ENCODE measurements at places on chromosomes 6 and 20.
A peak's percentile ranks its signal among the peaks of the same experiment; 100 is the strongest.

DNA sequence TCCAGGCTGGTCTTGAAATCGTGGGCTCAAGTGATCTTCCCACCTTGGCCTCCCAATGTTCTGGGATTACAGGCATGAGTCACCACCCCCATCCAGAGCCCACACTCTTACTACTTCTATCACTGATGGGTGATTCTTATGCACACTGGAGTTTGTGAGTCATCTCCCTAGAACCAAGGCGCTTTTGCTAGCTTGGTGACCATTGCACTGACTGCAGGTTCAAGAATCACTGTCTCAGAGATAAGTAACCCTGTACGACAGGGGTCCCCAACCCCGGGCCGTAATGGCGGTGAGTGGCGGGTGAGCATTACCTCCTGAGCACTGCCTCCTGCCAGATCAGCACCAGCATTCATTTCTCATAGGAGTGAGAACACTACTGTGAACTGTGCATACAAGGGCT is 118.8 kb downstream of the MAP3K7 start:
- DNase-seq = peak; percentile 79

GRCh38 chr6:64732888-64733287 is 974.1 kb downstream of the EYS start:
- peak; percentile 45 for DNase-seq

- DNase-seq = no peak
These were observed 33.4 kb upstream of the SRPK1 start for GRCh38 chr6:35954333-35954732.

DNA sequence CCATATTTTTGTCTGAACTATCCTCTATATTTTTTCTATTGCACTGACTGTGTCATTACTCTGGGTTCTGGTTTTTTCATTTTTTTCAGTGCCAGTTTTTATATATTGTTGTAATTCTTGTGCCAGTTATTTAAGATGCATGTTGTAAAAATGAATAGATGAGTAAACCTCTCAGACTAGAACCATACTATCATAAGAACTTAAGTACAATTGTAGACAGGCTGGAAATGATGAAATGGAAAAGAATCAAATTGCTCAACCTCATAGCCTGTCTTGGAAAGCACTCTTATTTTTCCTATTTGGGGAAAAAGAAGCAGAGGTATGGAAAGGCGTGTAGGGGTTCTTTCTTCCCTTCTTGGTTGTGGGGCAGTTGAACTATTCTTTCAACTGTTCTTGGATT is 30.2 kb downstream of the PANK2 start:
- peak; percentile 77 for DNase-seq

DNA sequence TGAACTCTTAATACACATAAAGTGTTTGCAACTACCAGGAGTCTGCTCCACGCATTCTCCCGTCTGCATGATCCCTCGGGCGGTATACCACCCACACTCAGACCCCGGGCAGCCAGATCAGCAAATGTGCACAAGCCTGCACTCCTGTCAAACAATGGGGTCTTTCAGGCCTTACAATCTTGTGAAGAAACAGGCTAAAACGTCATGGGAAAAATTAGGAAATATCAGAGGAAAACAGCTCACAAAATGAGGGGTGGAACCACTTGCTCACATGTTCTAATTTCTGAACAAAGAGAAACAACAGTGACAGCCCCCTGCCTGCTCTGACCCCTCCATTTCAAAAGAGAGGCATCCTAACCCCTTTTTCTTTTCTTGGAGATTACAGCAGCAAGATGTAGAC is 69.4 kb downstream of the BACH2 start:
- DNase-seq = no peak

DNA sequence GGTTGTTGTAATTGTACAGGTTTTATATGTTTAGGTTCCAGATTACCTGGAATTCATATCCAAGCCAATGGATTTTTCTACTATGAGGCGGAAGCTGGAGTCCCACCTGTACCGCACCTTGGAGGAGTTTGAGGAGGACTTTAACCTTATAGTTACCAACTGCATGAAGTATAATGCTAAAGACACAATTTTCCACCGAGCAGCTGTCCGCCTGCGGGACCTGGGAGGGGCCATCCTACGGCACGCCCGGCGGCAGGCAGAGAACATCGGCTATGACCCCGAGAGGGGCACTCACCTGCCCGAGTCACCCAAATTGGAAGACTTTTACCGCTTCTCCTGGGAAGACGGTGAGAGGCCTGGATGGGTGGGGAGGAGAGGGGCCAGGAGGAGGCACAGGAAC is 13.6 kb downstream of the BRPF3 start:
- no peak for DNase-seq

DNA sequence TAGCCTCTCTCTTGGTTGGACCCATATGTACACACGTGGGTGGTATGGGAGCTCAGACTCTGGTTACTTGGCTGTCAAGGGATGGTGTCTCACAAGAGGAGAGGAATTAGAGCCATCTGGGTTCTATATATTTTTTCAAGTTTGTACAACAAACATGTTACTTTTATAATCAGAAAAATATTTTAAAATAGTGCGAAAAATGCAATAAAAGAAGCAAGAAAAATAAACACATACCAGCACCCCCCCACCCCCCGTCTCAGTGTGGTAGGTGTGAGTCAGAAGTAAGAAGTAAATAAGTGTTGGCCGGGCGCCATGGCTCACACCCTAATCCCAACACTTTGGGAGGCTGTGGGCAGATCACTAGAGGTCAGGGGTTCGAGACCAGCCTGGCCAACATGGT is 2.1 kb upstream of the TIAM2 start:
- peak; percentile 57 for DNase-seq

- DNase-seq = no peak
These were observed 2.6 kb downstream of the ZNF165 start for GRCh38 chr6:28082939-28083338.

- no peak for DNase-seq
These were observed 117.5 kb upstream of the C6orf118 start for GRCh38 chr6:165426892-165427291.

GRCh38 chr6:28988536-28989311 is 16.4 kb downstream of the ZNF311 start:
- DNase-seq = peak; percentile 81

GRCh38 chr6:45595010-45595851 is 217.5 kb upstream of the SUPT3H start:
- DNase-seq = no peak

GRCh38 chr6:161166677-161167076 is 107.2 kb downstream of the AGPAT4 start:
- DNase-seq = no peak

DNA sequence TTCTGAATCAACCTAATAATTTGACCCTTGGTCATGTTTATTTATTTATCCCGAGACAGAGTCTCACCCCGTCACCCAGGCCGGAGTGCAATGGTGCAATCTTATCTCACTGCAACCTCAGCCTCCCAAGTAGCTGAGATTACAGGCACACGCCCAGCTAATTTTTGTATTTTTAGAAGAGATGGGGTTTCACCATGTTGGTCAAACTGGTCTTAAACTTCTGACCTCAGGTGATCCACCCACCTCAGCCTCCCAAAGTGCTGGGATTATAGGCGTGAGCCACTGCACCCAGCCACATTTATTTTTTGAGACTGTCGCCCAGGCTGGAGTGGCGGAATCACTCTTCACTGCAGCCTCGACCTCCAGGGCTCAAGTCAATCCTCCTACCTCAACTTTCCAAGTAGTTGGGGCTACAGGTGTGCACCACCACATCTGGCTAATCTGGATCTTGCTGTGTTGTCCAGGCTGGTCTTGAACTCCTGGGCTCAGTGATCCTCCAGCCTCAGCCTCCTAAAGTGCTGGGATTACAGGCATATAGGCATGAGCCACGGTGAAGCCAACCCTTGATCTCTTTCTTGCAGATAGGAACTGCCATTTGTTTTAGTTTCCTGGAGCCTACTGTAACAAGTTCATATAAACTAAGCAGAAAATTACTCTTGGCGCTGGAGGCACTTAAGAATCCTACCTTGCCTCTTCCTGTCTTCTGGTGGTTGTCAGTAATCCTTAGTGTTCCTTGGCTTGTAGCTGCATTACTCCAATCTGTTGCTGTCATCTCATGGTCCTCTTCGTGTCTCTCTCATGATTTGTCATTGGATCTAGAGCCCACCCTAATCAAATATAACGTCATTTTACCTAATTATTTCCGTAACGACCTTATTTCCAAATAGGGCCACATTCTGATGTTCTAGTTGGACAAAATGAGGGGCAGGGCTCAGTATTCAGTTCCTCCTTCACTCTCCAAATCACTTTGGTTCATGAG is 2.3 kb downstream of the RPS18 start:
- no peak for DNase-seq

- DNase-seq = peak; percentile 90
These were observed 7.8 kb downstream of the ADA start for GRCh38 chr20:44643596-44644229.

- no peak for DNase-seq
These were observed 28.8 kb downstream of the OGFRL1 start for GRCh38 chr6:71317441-71317840.

DNA sequence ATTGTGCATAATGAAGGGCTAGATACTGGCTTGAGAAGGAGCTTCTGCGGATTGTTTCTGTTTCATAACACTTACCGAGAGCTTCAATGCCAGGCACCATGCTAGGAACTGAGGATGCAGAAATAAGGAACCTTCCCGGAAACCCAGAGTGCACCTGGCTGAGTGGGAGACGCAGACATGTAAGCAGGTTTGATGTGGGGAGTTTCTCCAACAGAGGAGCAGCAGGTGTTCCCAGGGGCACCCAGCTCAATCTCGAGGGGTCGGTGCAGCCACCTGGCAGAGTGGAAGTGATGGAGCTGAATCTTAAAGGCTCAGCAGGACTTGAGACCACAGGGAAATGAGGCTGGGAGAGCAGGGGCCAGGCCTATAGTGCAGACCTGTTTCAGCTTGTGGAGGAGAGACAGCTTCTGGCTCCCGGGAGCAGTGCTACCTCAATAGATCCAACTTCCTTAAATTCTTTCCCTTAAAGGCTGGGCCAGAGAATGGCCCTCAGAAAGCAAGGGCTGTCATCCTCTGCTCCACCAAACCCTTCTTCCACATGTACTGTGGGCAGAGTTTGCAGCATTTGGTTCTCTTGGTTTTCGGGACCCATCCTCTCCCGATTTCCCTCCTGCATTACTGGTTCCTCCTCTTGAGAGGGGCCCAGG is 27.8 kb upstream of the SRC start:
- DNase-seq = no peak

DNA sequence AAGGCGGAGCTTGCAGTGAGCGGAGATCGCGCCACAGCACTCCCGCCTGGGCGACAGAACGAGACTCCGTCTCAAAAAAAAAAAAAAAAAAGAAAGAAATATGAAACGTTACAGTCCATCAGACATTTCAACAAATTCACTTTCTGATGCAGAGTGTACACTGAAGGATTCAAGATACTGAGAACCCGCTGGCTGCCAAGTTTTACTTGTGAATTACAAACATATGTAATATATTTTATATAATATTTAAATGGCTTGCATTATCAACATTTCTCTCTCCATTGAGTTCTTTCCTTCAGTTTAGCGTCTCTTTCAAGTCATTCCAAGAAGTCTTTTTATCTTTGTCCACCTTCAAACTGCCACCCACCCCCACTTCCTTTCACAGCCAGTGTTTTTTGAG is 240.9 kb upstream of the RNF217 start:
- no peak for DNase-seq

GRCh38 chr6:115896538-115897129 is 164.1 kb downstream of the FRK start:
- DNase-seq = peak; percentile 29

GRCh38 chr6:83067448-83068439 is at the start of gene DOP1A:
Gene DOP1A (plus strand): TSS chr6:83067671. CDS start chr6:83096978, 29,307 bp downstream.
- DNase-seq = peak; percentile 93

- peak; percentile 82 for DNase-seq
These were observed 20.5 kb downstream of the PTK7 start for GRCh38 chr6:43096451-43097097.

GRCh38 chr20:59731376-59731775 is 127.0 kb downstream of the PHACTR3 start:
- DNase-seq = no peak

DNA sequence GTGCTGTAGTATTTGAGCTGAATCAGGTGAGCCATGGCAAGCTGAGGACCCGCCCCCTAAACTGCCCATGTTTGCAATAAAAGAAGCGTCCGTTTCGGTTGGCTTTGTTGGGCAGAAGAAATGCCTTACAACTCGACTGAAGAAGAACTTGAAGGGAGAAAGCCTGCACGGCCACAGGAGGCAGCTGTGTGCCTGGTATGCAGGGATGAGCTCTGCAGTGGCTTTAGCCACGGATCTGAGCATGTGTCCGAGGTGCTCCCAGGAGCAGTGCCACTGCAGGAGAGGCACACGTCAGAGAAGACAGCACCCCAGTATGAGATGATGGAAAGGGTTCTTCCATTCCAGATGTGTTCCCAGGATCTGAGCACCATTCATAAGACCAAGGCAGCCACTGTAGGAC is 23.5 kb downstream of the KIZ start:
- no peak for DNase-seq

DNA sequence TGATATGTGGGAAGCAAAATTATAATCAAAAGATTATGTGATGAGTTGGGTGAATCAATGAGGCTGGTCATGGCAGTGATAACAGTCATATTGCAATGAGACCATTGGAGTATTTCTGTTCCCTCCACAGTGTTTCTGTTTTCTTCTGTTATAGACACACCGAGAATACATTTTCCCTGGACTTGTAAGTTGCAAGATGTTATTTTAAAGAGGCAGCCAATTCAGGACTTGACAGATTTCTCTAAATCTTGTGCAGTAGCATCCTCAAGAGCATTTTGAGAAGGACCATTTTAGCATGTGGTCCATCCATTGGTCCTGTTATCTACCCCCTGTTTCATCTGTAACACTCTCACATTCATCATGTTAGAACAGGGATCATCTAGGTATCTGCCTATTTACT is 55.6 kb downstream of the NKAIN2 start:
- DNase-seq = no peak

GRCh38 chr6:31903957-31904356 is 2.1 kb upstream of the ZBTB12 start:
- no peak for DNase-seq

- DNase-seq = no peak
These were observed 13.3 kb upstream of the RIPOR2 start for GRCh38 chr6:24949020-24949569.

DNA sequence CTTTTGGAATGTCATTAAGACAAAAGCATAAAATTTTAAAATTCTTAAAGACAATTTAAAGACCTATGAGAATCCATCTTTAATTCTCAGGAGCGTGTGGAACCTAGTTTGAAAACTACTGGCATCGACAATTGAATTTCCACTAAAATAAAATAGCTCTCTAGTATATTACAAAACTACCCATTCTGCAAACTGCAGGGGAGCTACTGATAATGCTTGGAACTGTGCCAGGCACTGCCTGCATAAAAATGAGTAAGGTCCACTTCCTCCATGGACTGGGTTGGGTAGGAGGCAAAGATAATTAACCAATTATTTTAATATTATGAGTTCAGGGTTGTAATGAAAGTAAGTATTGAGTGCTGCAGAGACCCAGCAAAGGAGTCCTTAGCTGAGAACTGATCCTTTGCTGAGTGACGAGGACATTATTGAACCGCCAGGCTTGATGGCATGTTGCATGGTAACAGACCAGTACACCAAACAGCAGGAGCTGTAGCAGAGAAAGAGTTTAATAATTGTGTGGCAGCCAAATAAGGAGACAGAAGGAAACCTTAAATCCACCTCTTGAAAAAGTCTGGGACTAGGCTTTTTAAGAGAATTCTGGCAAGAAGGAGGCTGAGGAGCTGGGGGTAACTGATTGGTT is 261.3 kb downstream of the ESR1 start:
- no peak for DNase-seq

GRCh38 chr6:137806914-137807682 is 60.0 kb upstream of the TNFAIP3 start:
- no peak for DNase-seq

- no peak for DNase-seq
These were observed 368.5 kb downstream of the ZFAND3 start for GRCh38 chr6:38187811-38188590.

GRCh38 chr6:83592770-83593394 is 80.5 kb downstream of the PRSS35 start:
- peak; percentile 48 for DNase-seq

GRCh38 chr6:133891149-133891926 is 2.4 kb downstream of the TCF21 start:
- DNase-seq = no peak

Data from iris pigment epithelial cell (primary cell).